ENCODE measurements at places on chromosomes 3 and 15.

DNA sequence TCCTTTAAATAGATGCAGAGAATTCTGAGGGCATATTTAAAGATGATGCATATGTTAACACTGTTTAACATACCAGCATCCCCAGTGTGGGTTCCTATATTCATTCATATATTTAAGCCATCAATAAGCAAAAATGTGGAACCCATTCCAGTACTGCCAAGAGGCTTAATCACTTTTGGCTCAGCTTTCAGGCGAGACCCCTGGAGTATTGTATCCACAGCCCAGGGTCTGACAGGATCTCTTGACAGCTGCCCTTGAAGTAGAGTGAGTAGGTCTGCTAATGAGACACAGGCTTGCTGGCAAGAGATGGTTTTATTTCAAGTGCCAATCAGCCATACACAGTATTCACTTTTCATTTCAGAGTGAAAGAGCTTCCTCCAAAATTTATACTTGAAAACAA is 367.3 kb downstream of the OCA2 start:
- DNase-seq = no peak

DNA sequence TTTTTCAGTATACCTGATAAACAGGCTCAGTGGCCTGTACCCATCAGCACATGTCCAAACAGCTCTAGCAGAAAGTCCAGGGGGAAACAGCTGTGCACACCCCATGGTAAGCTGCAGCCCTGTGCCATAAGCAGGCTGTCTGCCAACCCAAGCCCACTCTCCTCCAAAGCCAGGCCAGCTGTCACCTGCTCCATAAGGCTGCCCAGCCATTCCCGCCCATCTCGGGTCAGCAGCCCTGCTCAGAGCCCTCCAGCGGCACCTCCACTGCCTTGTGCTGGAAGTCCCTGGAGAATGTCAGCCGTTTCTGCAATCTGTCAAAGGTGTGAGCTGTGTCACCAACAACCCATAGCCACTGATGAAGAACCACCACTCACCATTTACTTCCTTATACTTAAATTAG is 82.0 kb downstream of the NTRK3 start:
- no peak for DNase-seq

DNA sequence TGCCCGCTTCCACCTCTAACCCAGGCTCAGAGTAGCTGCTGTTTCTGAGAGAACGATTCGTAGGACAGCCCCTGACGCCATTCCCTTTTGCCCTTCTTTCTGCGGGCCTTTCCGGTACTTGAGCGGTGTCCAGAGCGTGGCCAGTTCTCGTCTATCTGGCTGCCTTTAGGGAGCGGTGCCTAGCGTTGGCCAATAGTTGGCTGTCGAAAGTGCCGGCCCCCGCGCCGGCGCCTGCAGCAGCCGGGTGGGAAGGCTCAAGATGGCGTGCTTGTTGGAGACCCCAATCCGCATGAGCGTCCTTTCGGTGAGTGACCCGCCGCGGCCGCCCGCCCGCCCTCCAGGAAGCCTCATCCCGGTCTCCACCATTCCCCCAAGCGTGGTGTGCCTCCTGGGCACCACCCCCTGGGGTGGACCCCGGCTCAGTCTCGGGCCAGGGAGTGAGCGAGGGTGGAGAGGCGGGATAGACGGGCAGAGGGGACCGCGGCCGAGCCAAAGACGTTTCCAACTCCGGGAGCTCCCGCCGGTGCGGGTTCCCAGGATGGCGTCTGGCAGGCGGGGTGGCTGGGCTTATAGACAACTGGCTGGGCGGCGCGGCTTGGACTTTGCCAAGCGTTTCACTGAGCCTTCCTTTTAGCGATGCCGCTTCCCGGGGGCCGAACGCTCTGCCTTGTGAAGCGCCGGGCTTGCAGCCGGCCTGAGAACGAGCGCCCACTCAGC is at the start of gene ARMC8:
ARMC8 (plus strand) TSS at position 6 of the 717 bp plus-strand sequence; CDS start at position 260, 254 bp downstream.
- DNase-seq = no peak

DNA sequence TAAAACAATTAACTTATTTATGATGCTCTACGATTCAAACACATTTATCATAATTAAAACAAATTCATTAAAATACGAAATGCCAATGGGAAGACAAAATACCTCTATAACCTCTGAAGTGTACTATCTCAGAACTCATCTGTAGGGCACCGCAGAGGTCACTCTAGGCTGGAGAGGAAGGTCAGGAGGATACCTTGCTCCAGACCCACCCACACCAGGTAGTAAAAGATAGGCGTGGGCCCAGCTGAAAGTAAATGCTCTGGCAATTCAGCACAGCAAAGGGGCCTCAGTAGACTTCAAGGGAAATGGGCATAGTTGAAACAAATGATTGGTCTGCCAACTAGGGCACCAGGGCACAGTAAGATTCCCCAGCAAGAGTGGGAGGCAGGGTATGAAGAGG is 26.0 kb upstream of the SPPL2A start:
- DNase-seq = no peak

DNA sequence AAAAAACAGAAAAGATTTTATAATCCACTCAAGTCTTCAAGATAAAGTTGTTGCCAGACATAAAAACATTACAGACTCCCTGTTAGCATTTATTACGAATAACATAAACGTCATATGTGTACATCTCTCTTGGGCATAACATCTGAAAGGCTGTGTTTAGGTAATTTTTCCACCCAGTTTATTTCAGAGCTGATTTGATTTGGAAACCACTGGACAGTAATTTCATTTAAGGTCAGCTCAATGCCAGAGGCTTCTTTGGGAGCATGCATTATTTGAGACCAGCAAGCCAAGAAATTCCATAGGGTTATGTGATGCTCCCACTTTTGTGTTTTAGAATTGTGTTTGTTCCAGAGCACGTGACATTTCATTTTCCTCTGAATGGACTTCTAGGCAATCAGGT is 196.0 kb downstream of the AKAP13 start:
- DNase-seq = no peak

DNA sequence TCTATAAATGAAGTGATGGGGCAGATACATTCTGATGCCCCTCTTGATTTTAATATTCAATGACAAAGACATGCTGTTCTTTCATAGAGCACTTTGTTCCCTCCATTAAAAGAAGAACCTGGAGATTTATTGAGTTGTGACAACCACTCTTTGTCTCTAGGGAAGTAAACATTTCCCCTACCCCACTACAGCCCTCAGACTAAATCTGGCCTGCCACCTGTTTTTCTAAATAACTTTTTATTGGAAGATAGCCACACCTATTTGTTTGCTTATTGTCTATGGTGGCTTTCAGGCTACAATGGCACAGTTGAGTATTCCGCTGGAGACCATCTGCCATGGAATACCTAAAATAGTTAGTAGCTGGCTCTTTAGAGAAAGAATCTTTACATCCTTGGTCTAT is 41.2 kb upstream of the ZNF385D start:
- no peak for DNase-seq

- DNase-seq = no peak
Measured at GRCh38 chr3:43867436-43868072, 176.8 kb downstream of the ABHD5 start.

GRCh38 chr3:16179771-16180736 is 5.6 kb downstream of the GALNT15 start:
- DNase-seq = no peak

DNA sequence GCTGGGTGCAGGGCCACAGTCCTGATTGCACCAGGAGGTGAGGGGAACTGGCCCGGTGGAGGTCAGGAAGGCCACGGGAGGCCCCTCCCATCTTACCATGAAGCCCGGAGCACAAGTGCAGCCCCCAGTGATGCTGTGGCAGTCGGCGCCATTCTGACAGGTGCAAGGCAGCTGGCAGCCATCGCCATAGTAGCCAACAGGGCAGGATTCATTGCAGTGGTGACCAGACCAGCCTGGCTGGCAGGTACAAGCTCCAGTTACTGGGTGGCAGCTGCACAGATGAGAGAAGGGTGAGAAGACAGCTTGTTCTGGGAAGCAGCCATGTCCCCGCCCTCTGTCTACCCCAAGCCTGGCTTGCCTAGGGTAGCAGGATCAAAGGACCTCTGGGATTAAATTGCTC is 88.2 kb downstream of the RAB11A start:
- no peak for DNase-seq

DNA sequence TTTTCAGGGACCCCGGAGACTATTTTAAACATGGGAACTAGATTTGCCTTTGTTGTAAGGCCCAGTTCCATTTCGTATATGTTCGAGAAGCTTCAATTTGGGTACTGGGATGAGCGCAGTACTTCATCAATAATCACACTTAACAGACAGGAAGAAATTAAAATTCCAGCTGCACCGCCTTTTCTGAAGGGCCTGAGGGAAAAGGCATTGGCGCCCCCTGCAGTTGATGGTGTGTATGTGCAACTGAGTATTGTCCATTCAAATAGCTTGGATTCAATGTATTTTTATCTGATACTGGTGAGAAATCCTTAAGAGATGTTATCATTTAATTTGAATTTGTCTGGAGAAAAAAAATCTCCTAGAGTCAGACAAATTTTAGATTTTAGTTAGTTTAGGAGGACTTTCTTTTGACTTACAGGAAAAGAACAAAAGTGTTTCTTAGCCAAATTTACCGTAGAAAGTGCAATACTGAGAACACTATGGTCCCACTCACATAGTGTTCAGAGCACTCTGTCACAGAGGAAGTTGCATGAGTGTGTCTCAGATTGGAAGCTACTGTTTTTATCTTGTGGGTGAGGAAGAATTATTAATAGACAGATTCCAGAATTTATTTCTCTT is 5.4 kb upstream of the ALDH1A2 start:
- DNase-seq = peak; percentile 5

Measured in activated CD8-positive, alpha-beta memory T cell treated with anti-CD3 and anti-CD28 coated beads for 4 hours (primary cell).